Bronchus fibroblast of lung (primary cell): ENCODE measurements at places on chromosomes 12 and 14. TPM values are rescaled to one million over a fixed set of nuclear protein-coding genes. Genes with fewer than 3 reads are reported as not detected.

LGR5 gene
- under 0.01 TPM in 1 of 2 replicates, not detected in the other for total RNA-seq

FSCB gene
- not detected in 2 replicates for total RNA-seq

RBP5 gene
- total RNA-seq = not detected in 2 replicates

TMTC1 gene
- total RNA-seq = 23.2 and 26.6 TPM in 2 replicates
